ENCODE measurements at places on chromosomes 4 and X.
A peak's percentile ranks its signal among the peaks of the same experiment; 100 is the strongest.

DNA sequence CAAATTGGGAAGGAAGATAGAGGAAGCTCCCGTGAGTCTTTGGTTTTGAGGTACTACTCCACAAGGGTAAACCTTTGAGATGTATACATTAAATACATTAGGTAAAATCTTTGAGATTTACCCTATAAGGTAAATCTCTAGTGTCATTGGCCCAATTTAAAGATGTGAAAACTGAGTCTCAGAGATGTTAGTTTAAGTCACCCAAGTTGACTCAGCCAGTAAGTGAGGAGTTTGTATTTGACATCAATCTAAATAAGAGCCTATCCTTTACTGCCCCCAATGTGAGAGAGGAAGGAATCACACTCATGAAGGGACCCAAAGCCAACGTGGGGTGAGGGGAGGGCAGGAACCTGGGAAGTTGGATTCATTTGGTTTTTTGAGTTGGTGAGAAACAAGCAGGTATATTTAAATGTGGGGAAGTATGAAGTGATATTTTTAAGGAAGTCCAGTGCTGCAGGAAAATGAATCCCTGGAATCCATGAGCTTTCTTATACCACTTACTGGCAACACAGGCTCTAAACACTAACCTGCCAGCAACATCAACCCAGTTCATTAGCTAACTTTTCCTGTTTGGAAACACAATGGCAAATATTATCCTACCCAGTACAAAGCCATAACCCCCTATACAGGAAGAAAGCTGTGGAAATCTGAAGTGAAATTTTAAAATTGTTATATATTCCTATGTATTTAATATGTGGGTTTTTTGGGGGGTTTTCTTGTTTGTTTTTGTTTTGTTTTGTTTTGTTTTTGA lies 55.3 kb downstream of the PALLD start:
- DNase-seq: peak; percentile 34

DNA sequence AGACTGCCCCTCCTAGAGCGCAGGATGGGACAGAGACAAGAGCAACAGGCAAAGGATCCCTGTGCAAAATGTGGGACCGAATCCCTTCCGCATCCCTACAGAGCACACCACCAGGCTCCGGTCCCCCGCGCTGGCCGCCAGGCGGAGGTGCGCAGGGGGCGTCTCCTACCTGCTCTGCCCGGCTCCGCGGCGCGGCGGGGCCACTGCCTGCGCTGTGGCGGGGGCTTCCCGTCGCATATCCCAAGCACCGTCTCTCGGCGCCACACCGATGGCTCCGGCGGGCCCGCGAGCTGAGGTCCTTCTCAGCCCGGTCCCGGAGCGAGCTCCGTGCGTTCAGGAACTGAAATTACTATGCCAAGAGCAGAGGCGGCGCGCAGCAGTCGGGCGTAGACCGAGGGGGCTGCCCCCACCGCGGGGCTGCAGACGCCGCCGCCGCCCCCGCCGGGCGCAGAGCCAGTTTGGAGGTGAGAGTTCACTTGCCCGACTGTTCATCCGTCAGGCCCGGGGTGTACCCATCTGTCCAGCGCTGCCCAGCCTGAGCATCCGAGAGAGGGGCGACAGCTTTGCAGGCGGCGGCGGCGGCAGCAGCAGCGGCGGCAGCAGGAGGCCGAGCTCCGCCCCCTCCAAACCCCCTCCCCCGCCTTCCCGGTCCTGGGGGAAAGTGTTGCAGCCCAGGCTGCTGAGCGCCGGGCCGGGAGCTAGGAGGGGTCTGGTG lies at the start of gene GPRIN3:
Gene GPRIN3 (minus strand): TSS at position 355 of the 715 bp plus-strand sequence. CDS start 57,690 bp downstream, outside the sequence.
- no peak for DNase-seq

DNA sequence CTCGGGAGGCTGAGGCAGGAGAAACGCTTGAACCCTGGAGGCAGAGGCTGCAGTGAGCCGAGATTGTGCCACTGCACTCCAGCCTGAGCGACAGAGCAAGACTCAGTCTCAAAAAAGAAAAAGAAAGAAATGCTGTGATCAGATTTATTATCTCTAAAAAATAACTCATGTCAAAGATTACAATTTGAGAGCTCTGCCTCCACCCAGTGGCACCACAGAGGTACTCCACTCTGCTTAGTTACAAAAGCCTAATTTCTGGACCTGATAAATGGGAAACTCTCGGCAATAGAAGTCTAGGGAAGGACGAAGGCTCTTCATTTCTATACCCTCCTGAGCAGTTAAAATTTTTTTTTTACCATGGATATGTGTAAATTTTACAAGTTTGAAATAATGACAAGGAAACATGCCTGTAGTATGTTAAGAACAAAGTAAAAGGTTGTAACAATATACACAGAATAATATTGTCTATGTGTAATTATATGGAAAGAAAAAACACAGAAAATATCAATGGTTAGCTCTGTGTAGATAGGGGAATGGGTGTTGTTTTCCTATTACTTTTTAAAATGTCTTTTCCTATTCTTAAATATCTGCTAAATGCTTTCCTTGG lies 149.8 kb downstream of the STIM2 start:
- peak; percentile 68 for DNase-seq

DNA sequence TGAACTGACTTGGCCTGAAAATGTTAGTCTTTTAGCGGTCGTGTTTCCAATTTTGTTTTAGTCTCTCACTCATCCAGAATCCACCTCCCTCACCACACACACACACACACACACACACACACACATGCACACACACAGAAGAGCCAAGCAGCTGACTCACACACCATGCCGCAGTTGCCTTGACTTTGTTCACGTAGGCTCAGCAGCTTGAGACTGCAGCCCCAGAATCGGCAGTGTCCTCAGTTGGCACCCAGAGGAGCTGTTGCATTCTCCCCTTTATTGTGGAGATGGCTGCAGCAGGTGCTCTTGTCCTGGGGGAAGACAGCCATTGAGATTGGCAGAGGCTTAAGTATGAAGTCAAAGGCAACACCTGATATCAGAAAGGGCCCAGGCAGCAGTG lies 20.9 kb upstream of the XPNPEP2 start:
- no peak for DNase-seq

- DNase-seq: no peak
Measured at GRCh38 chr4:53150631-53151488, 215.0 kb downstream of the SCFD2 start.

- DNase-seq: peak; percentile 6
Measured at GRCh38 chr4:85474818-85475630, at the start of gene ARHGAP24. Gene ARHGAP24 (plus strand): TSS chr4:85475150.

GRCh38 chr4:41039317-41039716 lies 175.0 kb downstream of the APBB2 start:
- no peak for DNase-seq

DNA sequence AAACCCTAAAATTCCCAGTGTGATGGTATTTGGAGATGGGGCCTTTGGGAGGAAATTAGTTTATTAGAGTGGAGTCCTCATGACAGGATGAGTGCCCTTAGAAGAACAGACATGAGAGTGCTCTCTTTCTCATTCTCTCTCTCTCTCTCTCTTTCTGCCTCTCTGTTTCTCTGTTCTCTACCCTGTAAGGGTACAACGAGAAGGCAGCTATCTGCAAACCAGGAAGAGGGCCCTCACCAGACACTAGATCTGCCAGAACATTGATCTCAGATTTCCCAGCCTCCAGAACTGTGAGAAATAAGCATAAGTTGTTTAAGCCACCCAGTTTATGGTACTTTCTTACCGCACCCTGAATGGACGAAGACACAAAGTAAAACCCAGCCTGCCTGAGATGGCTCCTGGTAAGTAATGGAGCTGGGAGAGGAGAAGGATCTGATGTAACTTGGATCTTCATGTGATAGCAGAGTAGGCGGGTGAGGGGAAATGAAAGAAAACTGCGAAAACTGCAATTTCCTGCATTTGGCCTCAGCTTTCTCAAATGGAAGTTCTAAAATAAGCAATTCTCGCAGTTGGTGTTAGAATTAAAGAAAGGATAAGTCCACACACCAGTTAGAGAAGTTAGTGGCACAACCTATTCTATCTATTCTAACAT lies 8.7 kb upstream of the CDS1 start:
- DNase-seq: no peak

DNA sequence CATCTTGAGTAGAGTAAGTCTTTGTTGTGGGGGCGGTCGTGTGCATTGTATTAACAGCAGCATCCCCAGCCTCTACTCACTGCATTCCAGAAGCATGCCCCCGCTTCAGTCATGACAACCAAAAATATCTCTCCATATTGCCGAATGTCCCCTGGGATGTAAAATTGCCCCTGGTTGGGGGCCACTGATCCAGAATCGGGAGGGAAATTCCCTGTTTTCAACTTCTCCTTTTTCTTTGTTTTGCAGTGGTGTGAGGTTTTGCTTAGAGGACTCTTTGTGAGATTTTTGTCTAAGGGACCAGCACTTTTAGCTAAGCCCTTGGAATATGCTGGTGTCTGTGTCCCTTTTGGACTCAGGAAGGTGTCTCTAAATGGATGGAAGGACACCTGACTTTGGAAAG lies 3.0 kb upstream of the IL13RA1 start:
- DNase-seq: no peak

DNA sequence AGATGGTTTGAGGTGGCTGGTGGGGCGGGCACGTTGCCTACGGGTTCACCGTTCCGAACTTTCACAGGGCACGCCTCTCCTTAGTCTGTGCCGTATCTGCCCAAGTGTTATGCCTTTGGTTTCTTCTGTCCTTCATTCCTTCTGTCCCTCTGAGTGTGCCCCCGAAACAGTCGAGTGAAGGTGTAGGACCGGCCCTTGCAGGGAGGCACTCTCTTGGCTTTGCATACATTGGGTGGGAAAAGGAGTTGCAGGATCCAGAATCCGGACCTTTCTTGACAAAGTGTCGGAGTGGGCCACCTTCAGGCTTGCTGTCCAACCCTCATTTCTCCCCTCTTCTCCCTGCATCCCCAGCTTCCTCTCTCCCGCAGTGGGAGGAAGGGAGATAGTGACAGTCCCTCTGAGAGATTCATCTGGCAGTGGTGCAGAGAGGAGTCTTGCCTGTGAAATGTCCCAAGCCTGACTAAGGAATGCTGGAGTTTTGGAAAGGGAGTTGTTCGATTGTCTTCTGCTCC lies 569 bp downstream of the ARFIP1 start:
- DNase-seq: no peak

DNA sequence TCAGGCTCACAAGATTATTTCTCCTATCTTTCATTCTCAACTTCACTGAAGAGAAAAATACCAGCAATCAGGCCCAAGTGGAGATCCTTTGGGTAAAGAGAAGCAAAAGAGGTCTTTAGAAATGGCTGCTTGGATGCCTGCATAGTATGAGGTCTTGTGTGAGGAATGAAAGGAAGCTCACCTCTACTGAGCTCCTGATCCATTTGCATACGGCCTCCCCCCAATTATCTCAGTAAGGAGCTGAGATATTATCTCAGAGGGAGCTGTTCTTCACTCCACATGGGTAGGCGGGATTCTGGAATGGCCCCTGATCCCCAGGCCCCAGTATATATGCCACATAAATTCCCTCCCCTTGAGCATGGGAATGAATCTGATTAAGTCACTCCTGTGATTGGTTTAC lies 75.8 kb downstream of the EVC2 start:
- DNase-seq: no peak

GRCh38 chr4:83320548-83320947 lies 14.1 kb downstream of the HPSE start:
- DNase-seq: peak; percentile 41

- no peak for DNase-seq
Measured at GRCh38 chr4:77731656-77732055, 87.5 kb downstream of the CNOT6L start.

- no peak for DNase-seq
Measured at GRCh38 chr4:117908306-117909207, 125.7 kb upstream of the NDST3 start.

Data from hematopoietic multipotent progenitor cell treated with erythropoietin and hydrocortisone succinate and interleukin-3 and kit ligand, for 8 days (in vitro differentiated cells).